ENCODE measurements at places on chromosomes 2 and 18.

DNA sequence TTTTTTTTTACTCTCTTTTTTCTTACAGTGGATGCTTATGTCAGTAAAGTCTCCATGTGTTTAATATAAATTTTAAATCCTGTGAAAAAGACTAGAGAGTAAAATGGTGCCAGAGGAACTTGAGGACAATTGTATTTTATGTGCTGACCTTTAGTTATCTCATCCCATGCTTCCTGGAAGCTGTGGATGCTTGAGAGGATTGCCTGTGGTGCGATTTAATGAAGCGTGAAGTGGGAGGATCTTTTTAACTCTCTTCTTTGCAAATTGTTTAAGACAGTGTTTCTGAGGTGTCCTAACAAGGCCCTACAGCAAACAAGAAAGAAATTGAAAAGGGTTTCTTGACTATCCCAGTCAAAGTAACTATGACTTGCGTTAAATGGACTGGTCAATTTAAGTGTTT is 84.2 kb downstream of the DTNA start:
- no peak for DNase-seq

- DNase-seq: no peak
Observed at GRCh38 chr2:12448846-12449505, 267.8 kb upstream of the TRIB2 start.

GRCh38 chr2:119760237-119760955 is 674 bp downstream of the PTPN4 start:
- DNase-seq: no peak

DNA sequence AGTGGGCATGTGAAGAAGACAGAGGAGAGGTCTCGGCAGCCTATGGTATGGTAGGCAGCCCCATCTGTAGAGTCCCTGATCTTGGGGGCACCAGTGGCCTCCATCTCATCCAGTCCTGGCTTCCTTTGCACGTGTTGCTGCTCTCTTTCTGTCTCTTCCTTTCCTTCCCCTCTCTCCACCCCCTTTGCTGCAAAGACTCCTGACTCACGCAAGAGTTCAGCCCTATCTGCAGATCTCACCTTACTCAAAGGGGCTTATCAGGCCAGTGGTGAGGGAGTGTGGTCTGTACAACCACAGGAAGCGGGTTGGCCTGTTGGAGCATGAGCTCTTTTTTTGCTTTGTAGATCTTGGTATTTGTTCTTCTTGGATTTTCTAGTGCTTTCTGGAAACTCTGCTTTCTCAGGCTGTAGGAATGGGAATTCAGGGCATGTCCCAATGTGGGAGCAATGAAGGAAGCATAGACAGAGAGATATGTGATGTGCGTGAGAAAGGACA is 14.6 kb upstream of the NT5DC4 start:
- no peak for DNase-seq

GRCh38 chr18:35504996-35505395 is 7.2 kb upstream of the INO80C start:
- DNase-seq: no peak

- DNase-seq: no peak
Observed at GRCh38 chr2:28053597-28053996, 163.1 kb downstream of the BABAM2 start.

DNA sequence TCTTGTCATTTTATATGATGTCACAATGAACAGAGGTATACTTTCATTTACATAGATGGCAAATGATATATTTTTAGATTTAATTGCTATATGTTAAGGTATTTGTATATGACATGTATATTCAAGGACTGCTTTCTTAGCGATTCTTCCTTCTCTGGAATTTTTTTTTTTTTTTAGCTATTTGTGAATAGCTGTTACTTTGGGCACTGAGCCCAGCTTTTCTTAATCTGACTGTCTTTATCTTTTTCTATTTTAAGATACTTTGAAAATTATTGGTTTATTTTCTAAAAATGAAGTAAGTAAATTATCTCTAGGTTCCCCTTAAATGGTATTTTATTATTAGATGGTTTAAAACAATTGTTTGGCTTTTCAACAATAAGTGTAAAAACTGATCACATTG is 4.0 kb upstream of the GLS start:
- DNase-seq: no peak

DNA sequence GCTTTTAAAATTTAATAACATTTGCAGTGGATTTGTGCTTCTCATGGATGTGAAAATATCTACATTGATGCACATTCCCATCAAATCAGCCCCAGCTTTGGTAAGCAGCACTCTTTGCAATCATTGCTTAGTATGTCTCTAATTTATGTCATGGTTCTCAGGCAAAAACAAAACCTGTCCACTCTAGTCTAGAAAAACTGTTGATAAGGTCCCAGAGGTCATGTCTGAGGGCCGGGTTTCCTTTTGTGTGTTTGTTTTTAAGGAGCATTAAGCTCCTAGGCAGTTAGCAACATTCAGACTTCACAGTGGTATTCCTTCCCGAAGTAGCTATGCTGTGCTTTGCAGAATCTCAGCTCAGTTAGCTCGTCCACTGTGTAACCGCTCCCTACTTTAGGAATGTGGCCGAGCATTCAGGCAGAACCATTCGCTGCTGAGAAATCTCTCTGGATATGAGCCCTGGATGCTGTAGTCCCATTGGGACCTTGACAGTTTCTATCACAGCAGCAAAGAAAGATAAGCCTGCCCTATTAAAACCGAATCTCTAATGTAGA is 4.0 kb downstream of the DIPK1C start:
- DNase-seq: no peak

DNA sequence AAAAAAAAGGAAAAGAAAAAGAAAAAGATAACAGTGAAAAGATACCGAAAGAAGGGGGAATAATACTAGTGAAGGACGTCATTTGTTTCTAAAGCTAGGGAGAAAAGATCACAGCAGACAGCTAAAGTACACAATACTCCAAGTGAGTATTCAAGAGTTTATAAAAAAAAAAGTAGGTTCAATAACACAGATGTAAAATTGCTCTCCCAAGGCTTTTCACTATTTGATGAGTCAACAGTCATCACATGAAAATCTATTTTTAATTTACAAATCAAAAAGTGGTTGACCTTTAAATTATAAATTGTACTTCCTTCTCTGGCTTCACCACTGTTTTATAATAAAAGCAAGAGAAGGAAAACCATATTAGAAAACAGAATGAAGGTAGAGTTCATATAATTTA is 144.0 kb downstream of the ZRANB3 start:
- DNase-seq: no peak

- DNase-seq: no peak
Observed at GRCh38 chr2:96520697-96521096, 15.5 kb upstream of the NEURL3 start.

DNA sequence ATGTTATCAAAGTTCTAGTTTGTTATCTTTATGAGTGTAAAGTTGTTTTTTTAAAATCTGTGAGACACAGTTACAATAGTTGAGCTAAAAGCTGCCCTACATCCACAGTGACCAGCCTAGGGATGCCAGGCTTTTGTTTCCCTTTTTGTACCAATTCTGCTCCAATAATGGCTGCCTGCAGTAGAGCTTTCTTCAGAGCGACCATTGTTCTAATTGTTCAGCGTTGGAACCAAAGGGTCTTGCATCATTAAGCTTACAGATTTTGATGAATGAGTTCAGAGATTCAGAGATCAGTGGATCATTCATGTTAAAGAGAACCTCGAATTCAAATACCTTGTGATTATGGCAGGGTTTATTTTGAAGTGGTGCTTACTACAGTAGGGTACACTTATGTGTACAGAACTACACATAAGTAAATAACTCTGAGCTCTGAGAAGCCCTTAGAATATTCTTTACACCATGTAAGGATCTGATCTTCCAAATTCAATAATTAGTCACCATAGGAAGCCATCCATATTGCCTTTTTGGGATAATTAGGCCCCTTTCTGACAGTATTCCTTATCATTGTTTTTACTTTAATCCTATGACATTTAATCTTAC is 157.9 kb downstream of the MYO1B start:
- no peak for DNase-seq

- DNase-seq: no peak
Observed at GRCh38 chr18:74284191-74284979, 7.4 kb downstream of the CYB5A start.

DNA sequence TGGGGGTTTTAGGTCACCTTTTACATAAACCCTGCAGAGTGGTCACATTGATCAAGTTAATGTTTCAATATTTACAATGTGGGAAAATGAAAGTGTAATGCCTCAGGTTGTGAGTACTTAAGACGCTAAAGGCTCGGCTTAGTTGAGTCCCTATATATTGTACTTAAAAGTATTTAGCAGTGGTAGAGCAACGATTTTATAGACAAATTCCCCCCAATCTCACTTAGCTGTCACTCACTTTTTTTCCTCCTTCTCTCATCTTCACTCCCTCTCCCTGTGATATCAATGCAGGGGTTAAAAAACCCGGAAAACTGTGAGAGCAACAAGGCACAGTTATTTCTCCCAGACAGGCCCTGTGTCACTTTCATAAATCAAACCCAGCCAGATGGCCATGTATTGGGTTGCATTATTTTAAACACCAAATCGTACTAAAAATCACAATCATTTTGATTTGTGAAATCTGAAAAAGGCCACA is 5.4 kb downstream of the POU3F3 start:
- DNase-seq: no peak

DNA sequence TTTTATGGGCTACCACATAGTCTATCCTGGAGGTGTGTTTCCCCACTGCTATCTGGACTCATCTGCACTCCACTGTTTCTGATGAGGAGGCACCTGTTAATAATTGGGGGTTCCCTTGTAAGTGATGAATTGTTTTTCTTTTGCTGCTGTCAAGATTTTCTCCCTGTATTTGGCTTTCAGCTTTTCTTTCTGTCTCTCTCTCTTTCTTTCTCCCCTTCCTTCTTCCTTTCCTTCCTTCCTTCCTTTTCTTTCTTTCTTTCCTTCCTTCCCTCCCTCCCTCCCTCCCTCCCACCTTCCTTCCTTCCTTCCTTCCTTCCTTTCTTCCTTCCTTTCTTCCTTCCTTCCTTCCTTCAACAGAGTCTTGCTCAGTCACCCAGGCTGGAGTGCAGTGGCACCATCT is 9.2 kb downstream of the GNLY start:
- no peak for DNase-seq

DNA sequence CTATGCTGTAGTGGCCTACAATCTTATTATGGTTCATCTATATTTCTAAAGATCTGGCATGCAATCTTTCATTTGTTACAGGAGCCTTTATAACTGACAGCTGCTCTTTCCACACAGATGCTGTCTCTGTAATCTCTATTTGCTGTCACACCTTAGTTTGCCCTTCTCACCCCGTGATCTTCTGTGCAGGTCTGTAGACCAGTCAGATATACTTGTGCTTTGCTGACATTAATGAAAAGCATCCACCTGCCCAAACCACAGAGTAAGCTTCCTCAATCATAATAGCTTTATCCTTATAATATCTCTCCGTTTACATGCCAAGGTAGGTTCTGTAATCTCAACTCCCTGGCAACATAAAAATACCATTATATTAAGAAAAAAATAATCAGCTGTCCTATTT is 122.4 kb downstream of the GRB14 start:
- DNase-seq: no peak

- DNase-seq: no peak
Observed at GRCh38 chr2:65661980-65662653, 229.7 kb upstream of the SPRED2 start.

DNA sequence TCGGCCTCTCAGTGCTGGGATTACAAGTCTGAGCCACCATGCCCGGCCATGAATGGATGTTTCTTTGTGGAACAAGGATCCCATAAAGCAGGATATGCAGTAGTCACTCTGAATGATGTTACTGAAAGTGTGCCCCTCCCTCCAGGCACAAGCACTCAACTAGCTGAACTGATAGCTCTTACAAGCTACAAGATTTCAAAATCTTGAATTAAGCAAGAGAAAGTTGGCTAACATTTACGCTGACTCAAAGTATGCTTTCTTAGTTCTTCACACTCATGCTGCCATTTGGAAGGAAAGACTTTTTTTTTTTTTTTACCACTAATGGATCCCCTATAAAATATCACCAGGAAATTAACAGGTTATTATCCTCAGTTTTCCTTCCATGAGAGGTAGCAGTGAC is 549.0 kb upstream of the PKDCC start:
- DNase-seq: no peak

All from NCI-H187 (cell line).